ENCODE measurements at places on chromosomes 6 and 20.
A peak's percentile ranks its signal among the peaks of the same experiment; 100 is the strongest.

DNA sequence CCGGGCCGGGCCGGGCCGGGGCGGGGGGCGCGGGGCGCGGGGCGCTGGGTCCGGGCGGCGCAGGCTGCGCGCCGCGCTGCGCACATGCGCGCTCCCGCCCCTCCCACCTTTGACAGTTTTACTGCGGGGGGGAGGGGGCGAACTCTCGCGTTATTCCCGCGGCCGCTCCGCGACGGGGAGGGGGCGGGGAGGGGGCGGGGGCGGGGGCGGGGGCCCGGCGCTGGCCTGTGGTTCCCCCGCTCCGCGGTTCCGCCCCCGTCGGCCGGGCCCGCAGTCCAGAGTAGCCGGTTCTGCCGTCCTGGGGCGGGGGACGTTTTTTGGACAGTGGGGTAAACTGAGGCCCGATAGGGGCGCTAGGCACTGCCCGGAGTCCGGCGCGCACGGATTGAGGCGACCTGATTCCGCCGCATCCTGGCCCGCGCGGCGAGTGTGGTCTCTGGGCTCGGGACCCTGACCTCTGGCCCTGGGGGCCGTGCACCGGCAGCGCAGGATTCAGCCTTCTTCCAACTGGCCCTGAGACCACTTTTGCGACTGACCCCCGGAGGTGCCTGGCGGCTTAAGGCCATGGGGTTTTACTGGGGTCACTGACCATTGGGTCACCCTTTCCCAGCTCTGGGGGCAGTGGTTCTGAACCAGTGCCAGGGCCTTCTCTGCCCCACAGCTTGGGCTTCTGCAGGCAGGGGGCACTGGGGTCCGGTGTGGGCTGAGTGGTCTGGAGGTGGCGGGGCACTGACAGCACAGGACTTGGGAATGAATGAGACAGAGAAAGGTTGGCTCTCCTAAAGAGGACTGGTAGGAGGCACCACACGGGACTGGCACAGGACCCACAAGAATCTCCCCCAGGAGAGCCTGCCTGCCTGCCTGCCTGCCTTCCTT, at the start of gene ZNF512B:
Gene ZNF512B (minus strand): TSS at position 93 of the 876 bp plus-strand sequence. CDS start 1,980 bp downstream, outside the sequence.
- peak; percentile 74 for DNase-seq

- no peak for DNase-seq
Observed at GRCh38 chr6:145258122-145258521, 477.2 kb downstream of the EPM2A start.

GRCh38 chr6:146545581-146545980, 1.9 kb downstream of the RAB32 start:
- no peak for DNase-seq

- DNase-seq = no peak
Observed at GRCh38 chr6:33813990-33814985, 10.5 kb upstream of the MLN start.

DNA sequence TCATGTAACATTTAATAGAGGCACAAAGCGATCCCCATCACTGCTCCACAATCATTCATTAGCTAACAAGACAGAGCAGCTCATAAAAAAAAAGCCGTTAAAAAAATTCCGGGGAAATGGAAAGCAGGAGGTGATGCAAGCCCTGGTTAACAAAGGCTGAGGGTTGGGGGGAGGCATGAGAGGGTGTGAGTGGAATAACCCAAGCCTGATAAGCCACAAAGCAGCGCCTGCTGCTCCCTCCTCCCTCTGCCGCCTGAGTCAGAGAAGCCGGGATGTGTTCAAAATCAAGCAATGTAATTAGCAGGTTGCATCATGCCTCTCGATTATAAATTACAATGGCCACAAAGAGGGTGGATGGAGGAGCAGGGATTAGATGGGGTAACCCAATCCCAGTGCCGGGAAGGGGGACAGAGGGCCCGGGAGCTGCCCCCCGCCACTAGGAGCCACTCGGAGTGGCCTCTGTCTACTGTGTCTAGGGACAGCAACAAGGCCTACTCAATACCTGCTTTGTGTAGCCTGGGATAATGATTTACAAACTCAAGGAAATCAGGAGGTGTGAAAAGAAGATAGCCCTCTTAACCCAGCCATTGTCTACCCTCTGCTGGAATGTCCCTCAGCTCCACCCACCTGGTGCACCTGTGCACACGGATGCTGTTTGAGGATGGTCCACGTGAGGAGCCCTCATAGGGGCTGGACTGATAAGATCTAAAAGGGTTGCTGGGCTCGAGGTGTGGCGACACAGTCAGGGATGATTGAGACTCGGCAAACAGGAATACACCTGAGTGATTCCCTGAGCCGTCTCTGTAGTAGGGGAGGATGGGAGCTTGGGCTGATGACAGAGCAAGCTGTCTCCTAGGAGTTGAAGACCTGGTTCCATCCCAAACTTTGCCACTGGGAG, 156.9 kb downstream of the VEGFA start:
- DNase-seq = no peak

- no peak for DNase-seq
Observed at GRCh38 chr20:58613061-58613854, 37.8 kb upstream of the STX16 start.

GRCh38 chr20:63161176-63161651, 54.7 kb downstream of the YTHDF1 start:
- no peak for DNase-seq

- DNase-seq = no peak
Observed at GRCh38 chr6:106084106-106084988, 1.8 kb upstream of the PRDM1 start.

DNA sequence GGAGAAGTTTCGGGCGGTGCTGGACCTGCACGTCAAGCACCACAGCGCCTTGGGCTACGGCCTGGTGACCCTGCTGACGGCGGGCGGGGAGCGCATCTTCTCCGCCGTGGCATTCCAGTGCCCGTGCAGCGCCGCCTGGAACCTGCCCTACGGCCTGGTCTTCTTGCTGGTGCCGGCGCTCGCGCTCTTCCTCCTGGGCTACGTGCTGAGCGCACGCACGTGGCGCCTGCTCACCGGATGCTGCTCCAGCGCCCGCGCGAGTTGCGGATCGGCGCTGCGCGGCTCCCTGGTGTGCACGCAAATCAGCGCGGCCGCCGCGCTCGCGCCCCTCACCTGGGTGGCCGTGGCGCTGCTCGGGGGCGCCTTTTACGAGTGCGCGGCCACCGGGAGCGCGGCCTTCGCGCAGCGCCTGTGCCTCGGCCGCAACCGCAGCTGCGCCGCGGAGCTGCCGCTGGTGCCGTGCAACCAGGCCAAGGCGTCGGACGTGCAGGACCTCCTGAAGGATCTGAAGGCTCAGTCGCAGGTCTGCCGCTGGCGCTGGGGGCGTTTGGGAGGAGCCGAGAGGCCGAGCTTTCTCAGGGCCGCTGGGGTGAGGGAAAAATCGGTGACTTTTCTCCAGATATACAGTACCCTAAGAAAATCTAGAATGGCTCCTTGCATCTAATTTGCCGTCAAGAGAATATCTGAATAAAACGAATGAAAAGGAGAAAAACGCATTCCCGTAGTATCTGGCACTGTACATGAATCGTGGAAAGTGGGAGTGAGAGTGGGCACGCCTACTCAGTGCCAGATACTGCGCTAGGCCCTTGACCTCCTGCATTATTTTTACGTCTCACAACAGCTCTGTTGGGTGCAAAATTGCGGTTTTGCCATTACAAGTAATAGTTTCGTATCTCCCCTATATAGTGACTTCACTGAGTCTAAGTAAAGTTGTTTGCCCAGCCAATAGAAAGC, 1.0 kb downstream of the CALHM6 start:
- peak; percentile 49 for DNase-seq

DNA sequence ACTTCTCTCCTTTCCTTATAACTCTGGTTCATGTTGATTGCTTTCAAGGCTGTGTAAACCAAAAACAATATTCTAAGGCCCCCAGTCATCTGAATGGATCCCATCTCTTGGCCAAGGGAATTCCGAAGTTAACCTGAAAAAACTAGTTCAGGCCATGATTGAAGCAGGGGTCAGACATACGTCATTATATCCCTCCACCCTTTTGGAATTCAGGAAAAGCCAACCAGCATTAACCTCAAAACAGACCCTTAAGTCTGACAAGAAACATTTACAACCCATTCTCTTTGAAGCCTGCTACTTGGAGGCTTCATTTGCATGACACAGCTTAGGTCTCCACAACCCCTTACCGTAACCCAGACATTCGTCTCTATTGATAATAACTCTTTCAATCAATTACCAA, 39.7 kb downstream of the SLC26A8 start:
- DNase-seq = no peak

DNA sequence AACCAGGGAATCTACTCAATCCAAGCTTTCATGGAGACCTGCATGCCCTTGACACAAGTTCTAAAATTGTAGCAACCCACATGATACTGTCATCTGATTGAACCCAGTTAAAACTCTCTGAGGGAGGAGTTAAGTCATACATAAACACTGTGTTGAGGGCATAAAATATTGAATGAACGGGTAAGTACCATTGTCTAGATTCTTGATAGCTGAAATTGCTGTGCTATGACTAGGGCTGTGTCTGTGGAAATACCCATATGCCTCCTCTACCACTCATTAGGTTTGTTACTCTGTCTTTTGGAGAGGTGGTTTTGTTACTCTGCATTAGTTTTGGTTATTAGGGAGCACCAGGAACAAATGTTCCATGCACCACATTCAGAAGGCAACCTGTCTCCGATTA, 7.6 kb downstream of the ENPP4 start:
- DNase-seq = no peak

DNA sequence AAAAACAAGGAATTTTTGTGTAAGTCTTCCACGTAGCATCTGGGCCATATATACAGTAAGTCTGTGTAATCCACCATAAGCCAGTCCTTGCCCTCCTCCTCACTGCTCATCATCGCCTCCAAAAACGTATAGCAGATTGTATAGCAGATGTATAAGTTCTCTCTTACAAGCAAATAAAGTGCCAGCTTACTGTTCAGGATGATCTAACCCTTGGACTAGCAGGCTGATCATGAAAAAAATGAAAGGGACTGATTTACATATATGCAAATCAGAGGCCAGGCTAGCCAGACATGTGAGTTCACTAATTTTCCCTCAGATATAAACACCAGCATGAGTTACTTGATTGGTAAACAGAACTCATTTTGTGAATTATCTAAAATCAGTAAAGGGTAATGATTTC, 171.5 kb downstream of the LY86 start:
- DNase-seq = no peak

DNA sequence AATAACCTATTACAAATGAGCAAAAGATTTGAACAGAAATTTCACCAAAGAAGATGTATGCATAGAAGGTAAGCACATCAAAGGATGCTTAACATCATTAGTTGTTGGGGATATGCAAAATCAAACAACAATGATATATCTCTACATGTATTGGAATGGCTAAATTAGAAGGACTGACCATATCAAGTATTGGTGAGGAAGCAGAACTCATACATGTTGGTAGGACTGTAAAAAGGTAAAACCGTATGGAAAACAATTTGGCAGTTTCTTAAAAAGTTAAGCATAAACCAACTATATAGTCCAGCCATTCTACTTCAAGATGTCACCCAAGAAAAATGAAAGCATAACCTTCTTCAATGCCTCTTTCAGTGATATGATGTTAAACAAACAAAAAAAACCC, 114.0 kb downstream of the MYB start:
- no peak for DNase-seq

DNA sequence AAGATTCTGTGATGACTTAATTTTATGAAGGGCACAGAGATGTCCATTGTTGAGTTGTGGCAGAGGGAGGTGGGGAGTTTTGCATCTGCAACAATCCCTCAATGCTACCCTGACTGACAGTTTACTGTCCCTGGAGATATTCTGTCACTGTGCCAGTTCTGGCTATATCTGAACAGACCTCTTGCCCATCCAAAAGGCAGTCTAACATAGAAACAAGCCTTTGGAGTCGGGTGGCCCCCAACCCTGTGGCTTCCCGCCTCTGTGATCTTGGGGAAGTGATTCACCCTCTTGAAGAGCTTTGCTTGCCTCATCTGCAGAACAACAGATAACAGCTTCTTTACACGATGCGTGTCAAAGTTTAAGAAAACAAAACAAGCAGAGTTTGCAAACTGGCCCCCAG, 3.8 kb upstream of the E2F1 start:
- DNase-seq = peak; percentile 75

DNA sequence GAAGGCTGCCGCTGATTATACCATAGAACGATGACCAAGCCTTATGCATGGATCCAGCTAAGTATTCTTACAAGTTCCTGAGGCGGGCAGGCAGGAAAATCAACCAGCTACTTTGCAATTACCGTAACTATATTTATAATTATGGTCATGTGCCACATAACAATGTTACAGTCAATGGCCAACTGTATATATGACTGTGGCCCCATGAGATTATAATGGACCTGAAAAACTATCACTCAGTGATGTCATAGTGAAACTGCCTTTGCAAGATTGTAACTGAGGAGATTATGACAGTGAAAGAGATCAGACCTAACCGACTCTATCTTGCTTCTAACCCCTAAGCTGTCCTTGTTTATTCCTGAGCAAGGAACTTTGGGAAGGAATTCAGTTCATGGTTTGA, 33.1 kb upstream of the FAM135A start:
- DNase-seq = no peak

DNA sequence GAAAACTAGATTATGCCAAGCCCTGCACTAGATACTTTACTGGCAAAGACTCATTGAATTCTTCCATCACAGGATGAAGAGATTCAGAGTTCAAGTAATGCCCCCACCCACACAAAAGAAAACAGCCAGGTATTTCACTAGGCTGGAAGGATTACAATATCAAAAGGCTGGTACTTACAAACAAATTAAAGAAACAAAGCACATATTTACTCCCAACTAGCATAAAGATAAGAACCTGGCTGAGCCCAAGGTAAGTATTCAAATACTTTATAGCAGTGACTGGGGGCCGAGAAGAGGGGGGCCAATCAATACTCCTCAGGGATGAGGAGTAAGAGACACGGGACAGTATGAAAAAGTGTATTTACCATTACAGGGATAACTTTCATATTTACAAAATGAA, 3.7 kb downstream of the ACOT8 start:
- no peak for DNase-seq

DNA sequence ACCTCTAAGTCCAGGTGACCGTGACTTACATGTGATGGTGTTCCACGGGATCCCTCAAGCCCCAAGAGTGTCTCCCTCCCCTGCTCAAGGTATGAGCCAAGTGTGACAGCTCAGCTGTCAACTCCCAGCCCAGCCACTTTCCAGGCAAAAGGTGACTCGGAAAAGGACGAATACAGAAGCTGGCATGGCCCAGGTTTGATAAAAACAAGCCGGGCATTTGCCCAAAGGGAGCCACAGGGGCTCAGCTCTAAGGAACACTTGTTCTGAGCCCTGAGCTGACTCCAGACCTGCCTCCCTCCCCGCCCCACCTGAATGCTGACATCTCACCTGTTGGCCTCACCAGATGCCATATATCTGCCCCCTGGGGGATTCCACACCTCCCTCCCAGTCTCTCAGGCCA, 43.0 kb upstream of the BPIFA2 start:
- no peak for DNase-seq
